Right cardiac atrium (tissue), 5 donors: ENCODE measurements at places on chromosomes 6 and 20.

GRCh38 chr6:9564021-9564420, 850.9 kb downstream of the TFAP2A start:
- no peak for DNase-seq

GRCh38 chr6:156994215-156995076, 217.3 kb downstream of the ARID1B start:
- DNase-seq, result no peak

DNA sequence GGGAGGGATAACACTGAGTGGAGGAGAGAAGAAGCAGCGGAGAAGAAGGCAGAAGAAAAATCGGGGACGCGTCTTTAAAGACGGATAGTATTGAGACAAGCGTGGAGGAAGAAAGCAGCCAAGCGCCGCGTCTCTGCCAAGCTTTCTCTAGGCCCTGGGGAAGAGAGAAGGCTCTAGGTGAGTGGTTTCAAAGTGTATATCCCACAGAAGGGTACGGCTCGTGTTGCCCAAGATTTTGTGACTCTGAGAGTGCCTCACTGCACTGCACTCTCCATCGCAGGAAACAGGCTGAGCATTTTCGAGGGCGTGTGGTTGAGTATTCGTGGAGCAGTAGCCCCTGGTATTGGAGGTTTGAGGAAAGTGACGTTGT, 185.4 kb downstream of the TRIM27 start:
- no peak for DNase-seq

GRCh38 chr6:6494677-6495076, 93.8 kb upstream of the LY86 start:
- DNase-seq, result peak; percentile 82

DNA sequence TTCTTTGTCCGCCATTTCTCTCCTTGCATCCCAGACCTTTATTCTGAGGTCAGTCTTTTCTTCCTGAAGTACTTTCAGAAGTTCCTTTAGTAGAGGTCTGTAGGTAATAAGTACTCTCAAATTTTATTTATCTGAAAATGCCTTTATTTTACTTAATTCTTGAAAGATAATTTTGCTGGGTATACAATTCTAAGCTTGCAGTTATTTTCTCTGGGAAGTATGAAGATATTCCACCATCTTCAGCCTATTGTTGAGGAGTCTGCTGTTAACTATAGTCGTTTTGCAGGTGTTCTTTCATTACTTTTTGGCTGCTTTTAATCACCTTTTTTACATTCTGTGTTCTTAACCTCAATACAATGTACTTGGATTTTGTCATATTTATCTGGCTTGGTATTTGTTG, 13.5 kb upstream of the FNDC1 start:
- no peak for DNase-seq

DNA sequence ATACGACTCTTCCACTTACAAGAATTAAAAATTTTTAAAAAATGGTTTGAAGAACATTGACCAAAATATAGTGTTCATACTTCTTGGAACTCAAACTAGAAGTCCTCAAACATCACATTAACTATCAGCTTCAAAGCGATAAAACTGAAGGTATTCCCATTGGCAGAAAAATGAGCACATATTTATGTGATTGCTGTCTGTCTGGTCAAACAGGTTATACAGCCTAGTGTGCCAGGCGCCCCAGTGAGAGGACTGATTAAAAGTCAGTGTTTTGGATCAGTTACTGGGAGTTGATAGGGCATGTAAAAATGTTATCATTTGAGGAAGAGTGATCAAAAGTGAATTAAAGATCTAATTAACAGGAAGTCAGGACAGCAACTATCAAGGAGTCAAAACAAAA, 738.8 kb downstream of the HDGFL1 start:
- DNase-seq, result no peak

- DNase-seq, result peak; percentile 81
These were observed 96.8 kb downstream of the ARMC2 start for GRCh38 chr6:108944707-108945680.

DNA sequence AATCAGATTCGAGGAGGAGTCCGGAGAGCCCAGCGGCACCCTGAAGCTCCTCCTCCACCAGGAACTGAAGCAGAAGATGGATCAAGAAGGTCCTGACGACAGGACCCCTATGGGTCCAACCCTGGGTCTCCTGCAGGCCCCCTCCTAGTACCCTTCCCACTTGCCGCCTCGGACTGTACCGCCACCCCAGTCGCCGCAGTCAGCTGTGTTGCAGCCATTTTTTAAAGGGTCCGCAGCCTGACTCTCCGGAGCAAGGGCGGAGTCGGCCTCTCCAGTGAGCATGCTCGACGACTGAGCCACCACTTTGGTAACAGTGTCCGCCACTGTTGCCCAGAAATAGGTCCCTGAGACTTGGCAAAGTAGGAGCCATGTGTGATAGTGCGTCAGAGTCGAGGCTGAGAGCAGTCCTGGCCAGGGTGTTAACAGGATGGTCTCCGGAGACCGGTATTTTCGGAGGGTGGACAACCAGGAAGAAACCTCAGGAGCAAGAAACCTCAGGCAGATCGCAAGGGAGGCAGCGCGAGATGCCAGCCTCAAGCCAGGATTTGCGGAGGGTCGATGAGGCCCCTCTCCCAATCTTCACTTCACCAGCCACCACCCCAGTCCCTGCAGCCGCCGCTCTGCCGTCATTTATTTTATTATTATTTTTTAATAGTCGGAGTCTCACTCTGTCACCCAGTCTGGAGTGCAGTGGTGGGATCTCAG, 294.6 kb upstream of the ZNF337 start:
- DNase-seq, result no peak

DNA sequence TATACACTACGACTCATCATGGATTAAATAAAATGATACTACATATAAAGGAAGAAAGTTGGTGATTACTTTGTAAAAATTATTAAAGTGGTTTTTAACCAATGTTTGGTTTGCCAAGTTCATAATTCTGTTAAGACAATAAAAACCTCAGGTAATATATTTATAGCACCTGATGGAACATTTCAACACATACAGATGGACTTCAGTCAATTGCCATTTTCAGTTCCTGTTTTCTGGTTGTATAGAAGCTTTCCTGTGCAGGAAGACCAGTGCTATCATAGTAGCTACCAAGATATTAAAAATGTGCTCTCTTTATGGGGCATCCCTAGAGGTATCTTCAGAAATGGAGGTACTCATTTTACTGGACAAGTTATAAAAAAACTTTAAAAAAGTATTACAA, 1686.4 kb downstream of the GRIK2 start:
- DNase-seq, result no peak

- DNase-seq, result no peak
These were observed 131.2 kb downstream of the PLEKHG1 start for GRCh38 chr6:150730801-150731457.
